ENCODE measurements at places on chromosomes 7 and 10. TPM values are rescaled to one million over a fixed set of nuclear protein-coding genes. Genes with fewer than 3 reads are reported as not detected.

DNA sequence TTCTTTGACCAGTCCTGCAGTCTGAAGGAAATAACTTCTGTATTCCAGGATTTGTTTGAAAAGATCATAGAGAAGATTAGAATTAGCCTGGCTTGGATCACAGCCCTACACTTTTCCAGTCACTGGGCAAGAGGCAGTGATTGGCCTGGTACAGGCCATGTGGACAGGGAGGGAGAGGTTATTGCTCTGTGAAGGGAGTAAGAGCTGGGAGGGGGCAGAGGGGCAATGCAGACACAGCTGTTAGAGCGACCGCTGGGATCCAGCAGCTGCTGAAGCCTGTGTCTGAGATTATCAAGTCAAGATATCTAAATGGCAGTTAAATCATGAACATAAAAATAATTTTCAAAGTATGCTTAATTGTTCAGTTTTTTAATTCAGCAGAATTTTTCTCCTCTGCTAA lies 257.3 kb downstream of the SDK1 start:
- no peak for DNase-seq

DNA sequence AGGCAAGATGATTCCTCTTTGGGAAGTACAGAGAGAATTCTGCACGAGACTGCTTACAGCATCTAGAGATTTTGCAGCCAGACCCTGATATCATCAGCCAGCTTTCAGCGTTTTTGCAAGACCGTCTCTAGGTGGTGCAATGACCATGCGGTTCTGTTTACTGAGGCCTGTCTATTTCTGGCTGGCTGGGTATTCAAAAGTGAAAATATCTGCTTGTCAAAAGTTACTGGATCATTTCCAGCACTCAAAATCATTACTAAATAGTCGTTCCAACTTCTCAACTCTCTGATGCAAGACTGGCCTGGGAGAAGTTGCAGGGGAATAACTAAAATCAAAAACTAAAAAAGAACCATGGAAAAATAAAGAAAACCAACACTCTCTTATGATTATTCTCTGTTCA lies 240.1 kb downstream of the ELMO1 start:
- peak; percentile 53 for DNase-seq

DNA sequence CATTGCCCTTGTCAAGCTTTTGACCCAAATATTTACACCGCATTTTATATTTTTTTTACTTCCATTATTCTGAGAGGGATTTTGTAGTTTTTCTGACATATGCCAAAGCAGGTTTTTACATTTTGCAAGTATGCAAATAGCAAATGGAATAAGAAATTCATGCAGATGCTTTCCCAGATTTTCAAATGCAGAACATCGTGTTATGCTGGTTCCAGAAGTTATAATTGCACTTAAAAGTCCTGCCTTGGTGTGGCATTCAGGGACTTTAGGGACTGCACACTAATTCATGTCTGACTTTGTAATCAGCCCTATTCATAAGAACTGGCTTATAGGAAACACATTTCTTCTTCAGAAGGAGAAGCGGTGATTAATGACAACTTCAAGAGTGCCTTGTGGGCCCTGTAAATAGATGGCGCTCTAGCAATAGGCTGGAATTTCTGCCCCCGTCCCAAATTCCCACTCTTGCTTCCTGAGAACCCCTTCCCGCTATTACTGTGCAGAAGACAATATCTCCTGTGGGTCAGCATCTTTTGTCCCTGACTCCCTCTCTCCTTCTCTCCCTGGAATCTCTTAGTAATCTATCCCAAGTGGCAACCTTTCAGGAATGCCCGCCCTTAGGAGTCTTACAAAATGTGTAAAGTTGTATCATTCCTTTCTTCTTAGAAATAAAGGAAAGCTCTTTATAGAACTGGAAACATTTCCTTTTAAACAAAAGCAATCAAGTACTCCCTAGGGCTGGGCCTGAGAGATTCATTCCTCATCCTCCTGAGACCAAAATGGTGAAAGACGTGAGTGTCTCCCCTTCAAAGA lies 264.0 kb downstream of the INHBA start:
- no peak for DNase-seq

GRCh38 chr7:88280801-88281200 lies 25.9 kb downstream of the STEAP4 start:
- peak; percentile 22 for DNase-seq

GRCh38 chr10:127911218-127911866 lies 4.4 kb downstream of the PTPRE start:
- DNase-seq, result no peak

DNA sequence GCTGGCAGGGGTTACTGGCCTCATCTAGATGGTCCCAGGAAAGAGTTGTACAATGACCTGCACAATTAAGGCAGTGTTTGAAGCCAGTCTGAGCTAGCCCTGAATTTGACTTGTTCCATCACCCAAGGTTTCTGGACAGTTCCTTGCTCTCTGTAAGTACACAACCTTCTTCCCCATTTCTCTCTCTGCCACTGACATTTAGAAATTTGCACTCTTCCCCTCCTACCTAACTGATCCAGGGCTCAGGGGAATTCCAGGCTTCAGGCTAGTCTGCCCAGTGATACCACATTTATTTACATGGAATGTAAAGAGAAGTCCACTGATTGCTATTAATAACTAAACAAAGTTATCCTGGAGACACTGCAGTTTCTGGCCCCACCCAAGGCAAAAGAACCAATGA lies 139.0 kb upstream of the GPR26 start:
- no peak for DNase-seq

Gene BLNK
- total RNA-seq, result 9.2 TPM

Gene PRPS1L1
- total RNA-seq, result not detected

DNA sequence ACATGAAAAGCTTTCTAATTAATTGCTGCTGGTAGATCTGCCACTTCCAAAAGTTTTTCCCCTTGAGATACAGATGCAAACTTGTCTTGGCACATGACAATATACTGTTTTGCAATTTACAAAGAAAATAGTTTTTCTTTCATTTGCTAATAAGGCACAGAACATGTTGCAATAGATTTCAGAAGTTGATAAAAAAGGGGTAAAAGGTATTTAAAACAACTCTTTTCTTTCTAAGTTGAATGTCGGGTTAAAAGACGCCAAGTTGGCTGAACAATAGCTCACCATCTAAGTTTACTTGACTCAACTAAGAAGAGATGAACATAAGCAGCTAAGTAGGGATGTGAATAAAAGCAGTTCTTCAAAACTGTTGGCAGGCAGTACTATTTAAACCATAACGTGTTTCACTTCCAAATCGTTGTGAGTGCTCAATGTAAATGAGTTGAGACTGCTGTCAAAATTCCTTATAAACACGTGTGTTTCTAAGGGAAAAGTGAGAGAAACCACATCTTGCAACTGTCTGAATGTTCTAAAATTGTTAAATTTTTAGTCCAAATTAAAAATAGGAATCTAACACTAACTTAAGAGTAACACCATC lies 14.5 kb upstream of the THSD7A start:
- DNase-seq, result no peak

Gene CYP3A7
- total RNA-seq, result not detected

Gene HTRA1
- 80.3 TPM for total RNA-seq

DNA sequence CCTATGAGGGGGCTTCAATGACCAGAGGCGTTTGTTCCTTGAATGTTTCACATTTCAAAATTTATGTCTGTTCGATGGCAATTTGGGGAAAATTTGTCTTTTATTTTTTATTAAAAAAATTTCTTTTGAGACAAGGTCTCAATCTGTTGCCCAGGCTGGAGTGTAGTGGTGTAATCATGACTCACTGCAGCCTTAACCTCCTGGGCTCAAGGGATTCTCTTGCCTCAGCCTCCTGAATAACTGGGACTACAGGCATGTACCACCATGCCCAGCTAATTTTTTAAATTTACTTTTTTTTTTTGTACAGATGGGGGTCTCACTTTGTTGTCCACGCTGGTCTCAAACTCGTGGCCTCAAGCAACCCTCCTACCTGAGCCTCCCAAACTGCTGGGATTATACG lies 39.7 kb downstream of the OTUD1 start:
- DNase-seq, result peak; percentile 35

Gene BAIAP2L1
- total RNA-seq, result 22.4 TPM

DNA sequence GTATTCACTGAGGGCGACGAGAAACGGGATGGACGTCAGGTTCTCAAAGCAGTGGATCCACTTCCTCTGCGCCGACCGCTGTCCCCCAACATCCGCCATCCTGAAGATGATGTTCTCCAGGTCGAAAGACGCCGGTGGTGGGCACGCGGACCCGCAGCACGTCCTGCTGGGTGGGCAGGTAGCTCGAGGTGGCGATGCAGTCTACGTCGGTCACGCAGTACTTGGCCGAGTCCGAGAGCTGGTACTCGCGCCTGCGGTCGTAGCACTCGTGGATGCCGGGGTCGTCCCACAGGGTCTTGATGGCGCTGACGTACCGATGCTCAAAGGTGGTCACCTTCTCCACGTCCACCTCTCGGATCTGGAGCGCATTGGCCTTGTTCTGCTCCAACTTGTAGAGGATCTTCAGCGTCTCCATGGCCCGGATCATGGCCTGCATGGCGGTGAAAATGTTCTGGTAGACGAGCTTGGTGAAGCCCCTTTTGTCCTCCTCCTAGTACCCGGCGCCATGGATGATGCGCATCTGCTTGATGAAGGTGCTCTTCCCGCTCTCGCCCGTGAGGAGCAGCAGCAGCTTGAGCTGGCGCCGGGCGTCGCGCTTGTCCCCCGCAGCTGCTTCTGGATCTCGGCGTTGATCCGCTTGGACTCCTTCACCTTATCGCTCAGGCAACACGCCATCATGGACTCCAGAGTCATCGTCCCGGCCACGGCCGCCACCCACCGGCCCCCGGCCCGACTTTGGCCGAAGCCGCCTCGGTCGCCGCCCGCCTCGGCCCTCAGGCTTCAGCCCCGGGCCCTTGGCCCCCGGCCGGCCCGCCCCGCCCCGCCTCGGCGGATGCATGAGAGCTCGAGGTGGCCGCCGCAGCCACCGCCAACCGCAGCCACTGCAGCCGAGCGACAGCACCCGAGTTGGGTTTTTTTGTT lies 122.9 kb upstream of the KCTD7 start:
- no peak for DNase-seq

GRCh38 chr10:35136263-35136815 lies 9.7 kb downstream of the CREM start:
- DNase-seq, result no peak
